ENCODE measurements at places on chromosomes 2 and 18. TPM values are rescaled to one million over a fixed set of nuclear protein-coding genes. Genes with fewer than 3 reads are reported as not detected.
A peak's percentile ranks its signal among the peaks of the same experiment; 100 is the strongest.

DNA sequence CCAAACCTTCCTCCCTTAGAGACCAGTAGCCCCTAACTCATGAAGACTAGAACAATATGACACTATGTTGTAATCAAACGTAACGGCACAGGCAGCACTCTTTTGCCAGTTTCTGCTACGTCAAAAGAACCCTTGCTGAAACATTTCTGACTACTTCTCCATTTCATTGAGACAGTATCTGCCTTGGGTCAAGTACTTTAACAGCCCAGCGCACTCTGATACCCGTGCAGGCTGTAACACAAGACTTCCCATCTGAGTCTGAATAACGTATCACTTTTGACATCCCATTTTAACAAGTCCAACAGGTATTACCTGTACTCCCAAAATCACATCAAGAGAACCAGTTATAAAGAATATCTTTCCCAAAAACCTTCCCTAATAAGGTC is 38.4 kb downstream of the TBC1D8 start:
- peak overlapping the region; percentile 36 for H3K27ac ChIP-seq
- H3K4me3 ChIP-seq: no peak overlapping the region
- no peaks in the 10 kb centered on the region for H3K27me3 ChIP-seq
- peaks cover 14% of the 10 kb centered on the region for H3K4me1 ChIP-seq
- DNase-seq: no peak
- H3K36me3 ChIP-seq: no peaks in the 10 kb centered on the region

DNA sequence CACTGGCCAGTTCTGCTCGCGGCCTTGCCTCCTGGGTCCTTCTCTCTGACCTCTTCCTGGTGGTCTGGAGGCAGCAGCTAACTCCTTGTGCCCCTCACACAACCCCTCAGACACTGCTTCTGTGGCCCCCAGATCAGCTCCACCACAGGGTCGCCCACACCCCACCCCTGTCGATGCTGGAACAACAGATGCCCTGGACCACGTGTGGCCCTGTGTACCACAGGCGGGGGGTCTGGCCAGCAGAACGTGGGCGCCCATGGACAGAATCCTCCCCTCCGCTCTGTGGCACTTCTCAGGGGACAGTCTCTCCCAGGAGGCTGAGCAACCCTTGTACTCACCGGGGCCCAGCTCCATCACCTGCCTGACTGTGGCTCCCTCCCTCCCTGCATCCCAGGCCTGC is 245.6 kb downstream of the NDUFA10 start:
- H3K4me3 ChIP-seq: no peak overlapping the region
- peaks cover 29% of the 10 kb centered on the region for H3K27me3 ChIP-seq
- DNase-seq: no peak
- H3K27ac ChIP-seq: no peak overlapping the region
- peaks cover 12% of the 10 kb centered on the region for H3K4me1 ChIP-seq
- H3K36me3 ChIP-seq: no peaks in the 10 kb centered on the region

DNA sequence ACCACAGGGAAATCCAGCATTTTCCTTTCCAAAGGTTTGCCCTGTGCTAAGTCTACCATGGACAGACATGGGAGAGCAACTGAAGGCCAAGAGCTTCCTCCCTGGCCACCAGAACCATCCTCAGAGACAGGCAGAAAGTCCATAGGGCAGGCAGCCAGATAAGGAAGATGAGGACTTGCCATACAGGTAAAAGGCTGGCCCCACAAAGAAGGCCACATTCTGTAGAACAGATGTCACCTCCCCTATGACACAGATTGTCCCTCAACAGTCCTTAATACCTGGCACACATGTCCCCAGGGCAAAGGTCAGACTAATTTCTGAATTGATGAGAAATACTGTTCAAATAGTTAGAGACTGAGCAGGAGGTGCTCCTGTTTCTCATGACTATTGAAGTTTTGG is 52.0 kb downstream of the FECH start:
- DNase-seq: no peak
- H3K36me3 ChIP-seq: no peaks in the 10 kb centered on the region
- H3K4me1 ChIP-seq: no peaks in the 10 kb centered on the region
- H3K4me3 ChIP-seq: no peak overlapping the region
- no peaks in the 10 kb centered on the region for H3K27me3 ChIP-seq

- no peaks in the 10 kb centered on the region for H3K27me3 ChIP-seq
- no peak for DNase-seq
- H3K4me3 ChIP-seq: no peak overlapping the region
- H3K4me1 ChIP-seq: no peaks in the 10 kb centered on the region
- no peak overlapping the region for H3K27ac ChIP-seq
- no peaks in the 10 kb centered on the region for H3K36me3 ChIP-seq
Observed at GRCh38 chr2:168997118-168997521, 34.0 kb downstream of the ABCB11 start.

GRCh38 chr18:44693030-44693784 is 12.5 kb downstream of the SETBP1 start:
- H3K4me3 ChIP-seq: no peak overlapping the region
- H3K27ac ChIP-seq: no peak overlapping the region
- DNase-seq: no peak
- no peaks in the 10 kb centered on the region for H3K36me3 ChIP-seq
- peaks cover 4% of the 10 kb centered on the region for H3K4me1 ChIP-seq

GRCh38 chr2:38751596-38752410 is 642 bp upstream of the SRSF7 start:
- no peaks in the 10 kb centered on the region for H3K27me3 ChIP-seq
- peak overlapping the region; percentile 98 for H3K27ac ChIP-seq
- H3K4me1 ChIP-seq: peaks cover 33% of the 10 kb centered on the region
- H3K4me3 ChIP-seq: peak overlapping the region; percentile 98
- peaks cover 23% of the 10 kb centered on the region for H3K36me3 ChIP-seq

DNA sequence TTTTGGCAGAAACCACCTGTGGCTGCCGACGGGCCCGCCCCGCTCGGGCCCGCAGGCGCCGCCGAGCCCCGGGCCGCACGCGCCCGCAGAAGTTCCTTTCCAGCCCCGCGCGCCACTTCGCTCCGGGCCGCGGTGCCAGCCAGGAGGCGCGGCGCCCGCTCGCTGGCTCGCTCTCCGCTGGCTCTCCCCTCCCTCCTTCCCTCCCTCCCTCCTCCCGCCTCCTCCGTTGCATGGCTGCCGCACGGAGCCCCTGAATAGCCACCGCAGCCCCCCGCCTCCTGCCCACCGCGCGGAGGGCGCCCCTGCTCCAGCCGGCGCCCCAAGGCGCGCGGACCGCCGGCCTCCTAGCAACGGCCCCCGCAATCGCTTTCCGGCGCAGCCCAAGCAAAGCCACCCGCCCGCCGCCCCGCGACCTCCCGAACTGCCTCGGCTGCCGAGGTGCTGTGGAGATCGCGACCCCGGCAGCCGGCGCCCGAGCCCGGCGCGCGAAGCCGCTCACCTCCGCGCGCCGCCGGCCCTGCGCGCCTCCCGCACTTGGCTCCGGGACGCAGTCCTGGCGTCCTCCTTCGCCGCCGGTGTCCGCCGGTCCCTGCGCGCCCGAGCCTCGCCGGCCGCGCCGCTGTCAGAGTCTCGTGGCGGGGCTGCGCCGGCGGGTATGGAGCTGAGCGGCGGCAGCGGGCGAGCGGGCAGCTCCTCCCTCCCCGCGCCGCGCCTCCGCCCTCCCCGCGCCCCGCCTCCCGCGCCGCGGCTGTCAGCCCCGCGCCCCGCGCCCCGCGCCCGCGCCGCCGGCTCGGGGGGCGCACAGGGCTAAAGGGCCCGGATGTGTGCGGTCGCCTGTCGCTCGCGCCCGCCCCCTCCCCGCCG is at the start of gene ZBTB7C:
ZBTB7C (minus strand) TSS at position 657 of the 864 bp plus-strand sequence.
- peaks cover 68% of the 10 kb centered on the region for H3K27me3 ChIP-seq
- H3K4me1 ChIP-seq: peaks cover 5% of the 10 kb centered on the region
- no peaks in the 10 kb centered on the region for H3K36me3 ChIP-seq
- H3K4me3 ChIP-seq: peak within 1 kb of the TSS; percentile 52
- no peak within 1 kb of the TSS for H3K27ac ChIP-seq

DNA sequence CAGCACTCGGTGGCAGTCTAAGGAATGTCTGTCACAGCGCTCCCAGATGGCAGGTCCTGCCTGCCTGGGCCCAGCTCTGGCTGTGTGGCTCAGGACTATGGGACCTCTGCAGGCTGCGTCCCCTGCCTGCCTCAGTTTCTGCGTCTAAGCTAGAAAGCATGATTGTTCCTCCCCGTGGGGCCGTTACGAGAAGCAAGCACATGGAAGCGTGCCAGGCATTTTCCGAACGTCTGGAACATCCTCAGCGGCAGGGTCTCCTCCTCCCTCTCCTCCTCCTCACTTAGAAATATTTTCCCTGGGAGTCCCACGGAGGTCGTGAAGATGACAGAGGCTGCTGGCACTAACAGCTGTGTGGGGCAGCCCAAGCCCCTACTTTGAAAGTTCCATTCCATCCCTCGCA is 43.3 kb downstream of the LRRFIP1 start:
- no peak overlapping the region for H3K27ac ChIP-seq
- H3K4me1 ChIP-seq: peaks cover 21% of the 10 kb centered on the region
- H3K4me3 ChIP-seq: no peak overlapping the region
- DNase-seq: no peak

GRCh38 chr2:239669899-239670460 is 269.2 kb upstream of the HDAC4 start:
- H3K27me3 ChIP-seq: no peaks in the 10 kb centered on the region
- H3K27ac ChIP-seq: no peak overlapping the region
- no peak for DNase-seq
- H3K4me1 ChIP-seq: peaks cover 22% of the 10 kb centered on the region
- H3K4me3 ChIP-seq: no peak overlapping the region

GRCh38 chr2:48693645-48694044 is 61.9 kb downstream of the LHCGR start:
- no peaks in the 10 kb centered on the region for H3K27me3 ChIP-seq
- H3K4me1 ChIP-seq: no peaks in the 10 kb centered on the region
- H3K4me3 ChIP-seq: no peak overlapping the region
- H3K27ac ChIP-seq: no peak overlapping the region
- DNase-seq: no peak

DNA sequence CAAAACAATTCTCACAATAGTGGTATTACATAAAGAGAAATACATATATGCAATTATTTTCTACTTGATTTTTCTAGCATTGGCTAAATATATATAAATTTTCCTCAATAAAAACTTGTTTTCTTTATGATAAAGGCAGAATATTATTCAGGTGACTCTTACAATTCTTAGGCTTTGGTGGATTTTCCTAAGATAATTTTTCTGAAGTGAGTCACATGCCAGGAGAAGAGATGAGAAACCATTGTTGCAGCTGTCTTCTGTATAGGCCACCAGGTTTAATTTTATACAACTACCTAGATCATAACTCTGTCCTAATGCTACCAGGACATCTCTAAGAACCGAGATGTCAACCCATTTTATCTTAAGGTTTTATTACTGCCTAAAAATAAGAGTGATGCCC is 552.4 kb upstream of the CDH2 start:
- DNase-seq: no peak
- H3K4me1 ChIP-seq: no peaks in the 10 kb centered on the region
- H3K4me3 ChIP-seq: no peak overlapping the region
- H3K36me3 ChIP-seq: no peaks in the 10 kb centered on the region

GRCh38 chr2:236483102-236483501 is 86.5 kb upstream of the ACKR3 start:
- DNase-seq: no peak
- H3K4me3 ChIP-seq: no peak overlapping the region
- H3K4me1 ChIP-seq: no peaks in the 10 kb centered on the region

DNA sequence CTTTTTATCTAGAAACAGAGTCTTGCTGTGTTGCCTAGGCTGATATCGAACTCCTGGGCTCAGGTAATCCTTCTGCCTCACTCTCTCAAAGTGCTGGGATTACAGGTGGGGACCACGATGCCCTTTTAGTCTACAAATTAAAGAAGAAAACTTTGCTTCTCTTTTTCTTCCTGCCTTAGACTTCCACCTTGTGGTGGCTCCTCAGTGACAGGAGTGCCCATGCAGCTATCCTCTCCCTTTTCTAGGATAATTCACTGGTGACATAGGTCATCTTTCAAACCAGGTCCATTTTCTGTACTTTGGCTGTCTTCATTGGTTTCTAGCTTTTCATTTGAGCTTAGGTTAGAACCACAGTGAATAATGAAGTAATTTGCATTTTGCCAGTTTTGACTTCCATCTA is 13.6 kb downstream of the DCAF17 start:
- no peak overlapping the region for H3K4me3 ChIP-seq
- peaks cover 13% of the 10 kb centered on the region for H3K36me3 ChIP-seq
- no peak overlapping the region for H3K27ac ChIP-seq
- DNase-seq: no peak

Gene CEP76
- 4.7 TPM for polyA plus RNA-seq

Gene PLEKHH2
- polyA plus RNA-seq: 1.1 TPM

Gene CYS1
- 0.30 TPM for polyA plus RNA-seq
